GM20000 (cell line): ENCODE measurements at places on chromosomes 11 and 22.

GRCh38 chr22:38316364-38317121 lies 690 bp downstream of the CSNK1E start:
- peak; percentile 83 for DNase-seq

GRCh38 chr22:30309951-30310741 lies 16.6 kb downstream of the TBC1D10A start:
- DNase-seq: peak; percentile 55

GRCh38 chr22:33920197-33920540 lies at the start of gene LARGE1:
Gene LARGE1, minus strand, starts transcription at chr22:33920476.
- peak; percentile 43 for DNase-seq

- no peak for DNase-seq
Measured at GRCh38 chr11:116193321-116194131, 579.3 kb downstream of the BUD13 start.
